ENCODE measurements at places on chromosomes 6 and 20. TPM values are rescaled to one million over a fixed set of nuclear protein-coding genes. Genes with fewer than 3 reads are reported as not detected.

The BPI gene
- not detected for total RNA-seq

The HAO1 gene
- total RNA-seq = not detected

The TMEM239 gene
- not detected for total RNA-seq

The TRDN gene
- total RNA-seq = not detected

The CNBD2 gene
- 6.4 TPM for total RNA-seq

The CRISP3 gene
- total RNA-seq = not detected

The CDH26 gene
- total RNA-seq = 0.14 TPM

The ME1 gene
- total RNA-seq = 39.8 TPM

The PTGIS gene
- 0.09 TPM for total RNA-seq

The EPB41L2 gene
- 31.1 TPM for total RNA-seq

The MDFI gene
- 0.92 TPM for total RNA-seq

The SIRPB2 gene
- total RNA-seq = 0.06 TPM

The BTN3A1 gene
- 3.7 TPM for total RNA-seq

The XKR7 gene
- total RNA-seq = not detected

The NCOA5 gene
- total RNA-seq = 20.8 TPM

The DEFB113 gene
- total RNA-seq = not detected

The ALDH8A1 gene
- 0.16 TPM for total RNA-seq

The OPRM1 gene
- not detected for total RNA-seq

The KIF25 gene
- total RNA-seq = not detected

The SLC26A8 gene
- not detected for total RNA-seq

The BICRAL gene
- 3.0 TPM for total RNA-seq

The ANGPT4 gene
- 0.01 TPM for total RNA-seq

The BPIFB1 gene
- total RNA-seq = not detected

The NOX3 gene
- total RNA-seq = not detected

The BTNL2 gene
- not detected for total RNA-seq

The POLR3F gene
- total RNA-seq = 15.2 TPM

The ORC3 gene
- total RNA-seq = 18.7 TPM

The TSHZ2 gene
- not detected for total RNA-seq

The DEFB123 gene
- total RNA-seq = not detected

The CTNNBL1 gene
- 65.6 TPM for total RNA-seq

The PNRC1 gene
- total RNA-seq = 23.9 TPM

The SNAP91 gene
- total RNA-seq = 0.21 TPM

The CRNKL1 gene
- total RNA-seq = 23.4 TPM

The C20orf204 gene
- total RNA-seq = 0.62 TPM

The PAK5 gene
- total RNA-seq = not detected

The COX4I2 gene
- total RNA-seq = not detected

The HTR1E gene
- total RNA-seq = not detected

The GZF1 gene
- 9.2 TPM for total RNA-seq

The PAK1IP1 gene
- total RNA-seq = 21.4 TPM

The MRPS10 gene
- 42.0 TPM for total RNA-seq

The SPTLC3 gene
- 0.07 TPM for total RNA-seq

The CTAGE9 gene
- total RNA-seq = not detected

The TRIM31 gene
- 1.2 TPM for total RNA-seq

The GPLD1 gene
- total RNA-seq = 1.3 TPM

The C6orf118 gene
- total RNA-seq = 0.17 TPM

The HRH3 gene
- total RNA-seq = 0.03 TPM

The AKIRIN2 gene
- 40.7 TPM for total RNA-seq

The OR2H1 gene
- not detected for total RNA-seq

The COL11A2 gene
- 0.92 TPM for total RNA-seq

The EPPIN gene
- total RNA-seq = not detected

The SYCP2 gene
- total RNA-seq = 0.50 TPM

The ZBP1 gene
- total RNA-seq = not detected

The TUBB gene
- total RNA-seq = 935 TPM

The PKIB gene
- 0.78 TPM for total RNA-seq

The RBM38 gene
- 36.2 TPM for total RNA-seq

The GABRR2 gene
- total RNA-seq = 0.05 TPM

The PACRG gene
- not detected for total RNA-seq
